Spinal cord (tissue), 10 donors: ENCODE measurements at places on chromosomes 1 and 21.
A peak's percentile ranks its signal among the peaks of the same experiment; 100 is the strongest.

DNA sequence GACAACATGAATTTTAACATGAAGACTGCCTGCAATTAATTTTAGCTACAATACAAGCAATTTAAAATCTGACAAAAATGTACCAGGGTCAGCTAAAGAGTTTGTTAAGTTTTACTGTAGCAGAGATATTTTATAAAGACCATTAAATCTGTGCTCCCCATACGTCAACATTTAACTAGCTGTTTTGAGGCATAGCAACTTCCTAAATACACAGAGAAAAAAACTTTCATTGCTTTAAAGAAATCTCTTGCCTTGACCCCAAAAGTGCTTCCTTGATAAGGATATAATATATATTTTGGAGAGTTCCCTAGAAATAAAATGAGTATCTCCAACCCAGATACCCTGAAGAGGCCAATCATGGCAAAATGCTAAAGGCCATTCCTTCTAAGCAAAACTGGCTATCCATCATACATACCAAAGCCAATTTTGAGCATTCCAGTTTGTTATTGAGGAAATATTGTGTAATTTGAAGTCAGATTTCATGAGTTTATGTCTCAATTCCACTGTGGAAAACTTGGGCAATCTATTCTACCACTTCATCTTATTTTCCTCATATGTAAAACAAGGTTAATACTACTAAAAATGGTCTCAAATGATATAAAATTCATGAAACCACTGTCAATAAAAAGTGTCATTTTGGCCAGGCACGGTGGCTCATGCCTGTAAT is 19.1 kb downstream of the ASPM start:
- DNase-seq = no peak

DNA sequence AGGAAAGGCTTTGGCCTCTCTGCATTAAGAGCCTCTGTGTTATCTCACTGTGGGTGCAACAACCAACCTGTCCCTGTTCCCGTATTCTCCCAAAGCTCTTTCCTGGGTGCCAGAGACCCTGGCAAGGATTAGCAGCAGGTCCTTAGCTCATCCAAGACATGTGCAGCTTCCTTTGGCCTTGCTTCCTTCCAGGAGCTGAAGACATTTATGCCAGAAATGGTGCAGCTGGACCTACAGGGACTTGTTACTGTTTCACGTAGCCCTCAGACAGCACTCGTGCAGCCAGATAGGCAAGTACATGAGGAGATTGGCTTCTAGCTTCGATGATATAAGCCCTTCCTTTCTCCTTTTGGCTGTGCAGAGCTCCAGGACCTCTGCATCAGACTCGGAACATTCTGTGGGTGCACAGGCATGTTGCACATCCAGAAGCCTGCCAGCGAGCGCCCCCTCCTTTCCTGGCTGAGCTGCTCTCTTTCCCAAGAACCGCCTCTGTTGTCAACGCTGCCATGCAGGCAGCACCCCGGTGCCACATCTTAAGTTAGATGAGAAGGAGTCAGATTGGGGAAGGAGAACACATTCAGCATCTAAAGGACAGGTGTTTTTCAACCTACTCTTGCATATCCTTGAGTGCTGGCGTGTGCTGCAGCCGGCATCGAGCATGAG is 284.5 kb upstream of the PLXNA2 start:
- DNase-seq = no peak

DNA sequence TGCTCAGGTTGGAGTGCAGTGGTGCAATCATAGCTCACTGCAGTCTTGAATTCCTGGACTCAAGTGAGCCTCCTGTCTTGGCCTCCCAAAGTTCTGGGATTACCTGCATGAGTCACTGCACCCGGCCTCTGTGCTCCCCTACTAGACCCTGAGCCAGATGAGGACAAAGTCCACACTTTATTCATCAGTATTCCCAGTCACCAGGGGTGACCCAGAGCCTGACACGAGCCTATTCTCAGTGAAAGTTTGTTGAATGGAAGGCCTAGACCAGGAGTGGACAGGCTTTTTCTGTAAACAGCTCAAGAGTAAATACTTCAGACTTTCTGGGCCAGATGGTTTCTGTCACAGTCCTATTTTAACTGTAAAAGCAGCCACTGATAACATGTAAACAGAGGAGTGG is 68.2 kb downstream of the MAB21L3 start:
- DNase-seq = no peak

- no peak for DNase-seq
These were observed 40.5 kb downstream of the GLIS1 start for GRCh38 chr1:53698384-53698980.

GRCh38 chr1:89701746-89702241 is 68.9 kb downstream of the LRRC8C start:
- DNase-seq = peak; percentile 35

GRCh38 chr1:248844526-248844925 is 6.5 kb downstream of the ZNF672 start:
- no peak for DNase-seq

GRCh38 chr1:214993419-214993818 is 89.1 kb upstream of the KCNK2 start:
- DNase-seq = no peak

GRCh38 chr1:94305704-94306103 is 68.3 kb upstream of the ARHGAP29 start:
- no peak for DNase-seq

- DNase-seq = no peak
These were observed 43.9 kb upstream of the POFUT2 start for GRCh38 chr21:45331531-45332147.

DNA sequence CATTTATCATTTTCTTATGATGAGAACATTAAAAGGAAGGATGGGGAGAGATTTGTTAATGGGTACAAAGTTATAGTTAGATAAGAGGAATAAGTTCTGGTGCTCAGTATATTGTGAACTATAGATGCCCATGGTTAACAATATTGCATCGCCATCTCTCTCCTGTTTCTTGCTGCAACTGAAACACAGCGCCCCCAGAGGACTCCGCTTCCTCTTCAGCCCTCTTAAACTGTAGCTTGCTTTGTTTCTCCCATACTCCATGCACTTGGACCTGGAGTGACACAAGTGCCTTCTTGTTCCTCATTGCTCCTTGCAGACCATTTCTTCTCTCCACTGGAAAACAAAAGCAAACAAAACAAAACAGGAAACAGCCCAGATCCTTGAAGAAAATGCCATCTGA is 70.1 kb upstream of the NTPCR start:
- peak; percentile 77 for DNase-seq

DNA sequence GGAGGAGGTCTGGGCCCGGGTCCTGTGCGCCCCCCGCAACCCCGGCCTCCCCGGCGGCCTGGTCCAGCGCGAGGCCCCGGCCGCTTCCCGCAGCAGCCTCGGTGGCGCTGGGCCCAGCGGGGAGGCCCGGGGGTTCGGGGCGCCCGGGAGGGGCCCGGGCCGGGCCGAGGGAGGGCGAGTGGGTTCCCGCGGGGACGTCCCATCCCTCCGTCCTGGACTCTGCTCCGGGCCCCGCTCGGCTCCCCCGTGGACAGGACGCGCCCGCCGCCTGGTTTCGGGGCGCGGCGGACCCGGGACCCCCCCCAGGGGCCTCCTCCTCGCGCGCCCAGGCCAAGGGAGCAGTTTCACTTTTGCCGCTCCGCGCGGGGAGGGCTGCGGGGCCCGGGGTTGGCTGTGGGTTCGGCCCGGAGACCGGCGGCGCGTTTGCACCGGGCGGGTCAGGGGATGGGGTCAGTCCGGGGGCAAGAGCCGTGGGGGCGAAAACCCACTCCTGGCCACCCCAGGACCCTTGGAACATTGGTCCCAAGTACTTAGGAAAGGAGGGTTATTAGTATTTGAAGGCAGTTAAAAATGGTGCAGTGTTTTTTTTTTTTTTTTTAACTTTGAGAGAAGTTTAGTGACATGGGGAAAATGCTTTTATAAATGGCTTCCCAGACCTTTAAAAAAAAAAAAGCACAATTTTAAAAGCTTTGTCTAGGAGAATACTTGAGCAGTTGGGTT is 677 bp downstream of the AGPAT3 start:
- DNase-seq = peak; percentile 45

DNA sequence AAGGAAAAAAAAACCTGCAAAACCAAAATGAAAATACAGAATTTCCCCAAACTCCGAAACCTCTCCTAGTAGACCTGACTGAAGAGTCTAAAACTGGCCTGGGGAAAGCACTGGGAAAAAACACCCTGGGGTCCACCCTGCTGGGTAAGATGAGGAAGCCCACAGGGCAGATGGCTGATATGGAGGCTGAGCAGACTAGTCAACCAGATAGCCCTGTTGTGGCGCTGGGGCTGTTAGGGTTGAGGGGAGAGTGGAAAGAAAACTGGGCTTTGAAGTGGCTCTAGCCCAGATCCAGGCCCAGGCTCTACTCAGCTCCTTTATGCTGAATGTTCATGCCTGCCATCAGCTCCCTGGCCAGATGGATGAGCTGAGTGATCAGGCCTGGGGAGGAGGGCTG is 6.8 kb upstream of the SLAMF1 start:
- no peak for DNase-seq

DNA sequence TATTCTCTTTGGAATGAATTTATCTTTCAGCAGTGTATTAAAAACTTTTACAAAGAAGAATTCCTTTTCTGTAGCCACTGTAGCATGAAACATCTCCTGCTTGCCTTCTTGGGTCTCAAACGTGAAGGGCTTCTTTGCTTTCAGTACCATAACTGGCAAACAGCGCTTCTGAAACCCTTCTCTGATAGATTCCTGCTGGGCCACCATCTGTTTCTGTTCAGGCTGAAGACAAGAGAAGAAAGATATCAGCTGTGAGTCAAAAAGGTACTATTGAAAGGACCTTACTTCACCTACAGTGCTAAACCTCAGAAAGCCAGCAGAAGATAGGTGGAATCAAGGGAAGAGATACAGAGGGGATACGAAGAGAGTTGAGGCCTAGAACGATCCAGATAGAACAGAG is 10.5 kb downstream of the AIM2 start:
- DNase-seq = no peak

DNA sequence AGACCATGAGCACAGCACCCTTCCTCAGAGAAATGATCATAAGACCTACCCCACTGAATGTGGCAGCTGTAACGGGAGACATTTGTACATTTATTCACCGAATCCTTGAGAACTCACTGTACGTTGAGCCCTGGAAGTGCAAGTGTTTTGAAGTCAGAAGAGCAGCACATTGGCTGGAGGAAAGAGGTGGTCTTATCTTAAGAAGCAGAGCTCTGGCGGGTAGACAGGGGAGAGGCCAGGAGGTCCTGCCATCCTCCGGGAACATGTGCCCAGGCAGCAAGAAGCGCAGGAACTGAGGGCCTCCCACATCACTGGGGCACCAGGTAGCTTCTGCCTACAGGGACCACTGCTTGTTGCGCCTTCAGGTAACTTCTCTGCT is 169.2 kb upstream of the IRF2BP2 start:
- DNase-seq = no peak

DNA sequence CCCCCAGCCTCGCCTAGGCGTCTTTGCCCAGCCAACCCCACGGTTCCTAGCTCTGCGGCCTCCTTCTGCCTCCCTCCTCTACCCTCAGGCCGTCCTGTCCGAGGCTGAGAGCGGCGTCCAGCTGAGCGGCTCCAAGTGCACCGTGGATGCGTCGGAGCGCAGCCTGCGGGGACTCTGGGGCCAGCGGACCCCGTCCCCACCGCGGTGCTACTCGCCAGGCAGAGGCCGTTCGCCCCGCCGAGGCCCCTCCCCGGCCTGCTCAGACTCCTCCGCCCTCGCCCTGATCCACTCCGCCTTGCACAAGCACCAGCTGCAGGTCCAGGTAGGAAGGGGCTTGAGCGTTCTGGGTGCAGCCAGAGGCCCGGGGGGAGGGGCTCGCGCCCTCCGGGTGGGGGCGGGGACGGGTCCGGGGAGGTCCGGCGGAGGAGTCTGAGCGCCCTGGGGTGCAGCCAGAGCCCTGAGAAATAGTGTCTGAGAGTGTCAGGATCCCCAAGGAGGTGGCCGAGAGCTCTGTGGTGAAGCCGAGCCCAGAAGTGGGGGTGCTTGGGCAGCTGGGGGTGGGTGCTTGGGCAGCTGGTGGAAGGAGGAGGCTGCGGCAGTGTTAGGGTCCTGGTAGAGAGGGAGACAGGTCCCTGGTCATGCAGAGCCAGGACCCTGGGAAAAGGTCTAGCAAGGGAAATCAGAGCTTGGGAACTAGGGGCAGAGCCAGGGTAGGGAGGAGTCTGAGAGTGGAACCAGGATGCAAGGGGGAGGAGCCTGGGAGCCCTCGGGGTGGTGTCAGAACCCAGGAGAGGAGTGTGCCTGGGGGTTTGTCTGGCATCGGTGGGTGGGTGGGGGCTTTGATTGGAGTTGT is 3.2 kb upstream of the NBPF3 start:
- no peak for DNase-seq

- no peak for DNase-seq
These were observed 190.4 kb downstream of the RGS7 start for GRCh38 chr1:241166625-241167024.

DNA sequence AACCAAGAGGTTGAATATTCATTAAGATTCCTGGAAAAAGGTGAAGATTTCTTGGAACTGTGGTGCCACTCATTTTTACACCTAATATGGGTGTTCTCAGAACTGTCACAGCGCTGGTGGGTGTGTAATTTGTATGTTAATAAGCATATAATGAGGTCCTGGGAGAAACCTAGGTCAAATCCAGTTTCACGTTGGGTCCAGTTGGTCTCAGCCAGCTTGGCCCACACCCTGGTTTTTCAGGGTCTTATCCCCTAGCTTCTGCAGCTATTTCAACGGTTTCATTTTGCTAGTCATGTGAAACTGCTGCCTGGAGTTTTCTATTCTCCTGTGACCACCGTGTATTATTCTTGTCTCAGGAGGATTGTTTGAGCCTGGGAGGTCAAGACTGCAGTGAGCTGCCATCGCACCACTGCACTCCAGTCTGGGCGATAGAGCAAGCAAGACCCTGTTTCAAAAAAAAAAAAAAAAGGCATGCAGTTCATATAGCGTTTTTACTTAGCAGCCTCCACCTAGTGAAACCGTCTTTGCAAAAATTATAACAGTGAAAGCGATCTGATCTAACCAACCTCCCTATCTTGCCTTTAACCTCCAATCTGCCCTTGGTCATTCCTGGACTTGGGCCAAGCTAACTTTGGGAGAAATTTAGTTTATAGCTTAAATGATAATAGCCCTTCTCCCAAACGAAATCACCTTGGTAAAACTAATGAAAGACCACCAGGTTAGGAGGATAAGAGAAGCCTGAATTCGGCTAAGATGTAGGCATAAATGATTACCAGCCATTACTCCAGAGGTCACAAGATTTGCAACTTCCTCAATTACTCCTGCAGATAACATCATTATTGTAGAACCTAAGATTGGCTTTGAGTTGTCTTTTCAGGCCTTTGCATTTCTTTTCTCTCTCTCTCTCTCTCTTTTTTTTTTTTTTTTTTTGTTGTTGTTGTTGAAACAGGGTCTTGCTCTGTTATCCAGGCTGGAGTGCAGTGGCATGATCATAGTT is 44.0 kb downstream of the PTAFR start:
- DNase-seq = no peak

GRCh38 chr1:21955501-21956281 is 18.6 kb upstream of the HSPG2 start:
- DNase-seq = no peak

- no peak for DNase-seq
These were observed 225.6 kb upstream of the FGGY start for GRCh38 chr1:59071289-59071688.

DNA sequence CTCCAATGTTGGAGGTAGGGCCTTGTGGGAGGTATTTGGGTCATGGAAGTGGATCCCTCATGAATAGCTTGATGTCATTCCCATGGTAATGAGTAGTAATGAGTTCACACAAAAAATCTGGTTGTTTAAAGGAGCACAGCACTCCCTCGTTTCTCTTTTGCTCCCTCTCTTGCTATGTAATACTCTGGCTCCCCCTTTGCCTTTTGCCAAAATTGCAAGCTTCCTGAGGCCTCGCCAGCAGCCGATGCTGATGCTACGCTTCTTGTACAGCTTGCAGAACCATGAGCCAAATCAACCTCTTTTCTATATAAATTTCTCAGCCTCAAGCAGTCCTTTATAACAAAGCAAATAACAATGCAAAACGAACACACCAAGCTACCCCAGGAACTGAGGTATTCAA is 80.9 kb downstream of the LHX9 start:
- no peak for DNase-seq
